AG09309 (cell line): ENCODE measurements at places on chromosomes 3 and 15.

DNA sequence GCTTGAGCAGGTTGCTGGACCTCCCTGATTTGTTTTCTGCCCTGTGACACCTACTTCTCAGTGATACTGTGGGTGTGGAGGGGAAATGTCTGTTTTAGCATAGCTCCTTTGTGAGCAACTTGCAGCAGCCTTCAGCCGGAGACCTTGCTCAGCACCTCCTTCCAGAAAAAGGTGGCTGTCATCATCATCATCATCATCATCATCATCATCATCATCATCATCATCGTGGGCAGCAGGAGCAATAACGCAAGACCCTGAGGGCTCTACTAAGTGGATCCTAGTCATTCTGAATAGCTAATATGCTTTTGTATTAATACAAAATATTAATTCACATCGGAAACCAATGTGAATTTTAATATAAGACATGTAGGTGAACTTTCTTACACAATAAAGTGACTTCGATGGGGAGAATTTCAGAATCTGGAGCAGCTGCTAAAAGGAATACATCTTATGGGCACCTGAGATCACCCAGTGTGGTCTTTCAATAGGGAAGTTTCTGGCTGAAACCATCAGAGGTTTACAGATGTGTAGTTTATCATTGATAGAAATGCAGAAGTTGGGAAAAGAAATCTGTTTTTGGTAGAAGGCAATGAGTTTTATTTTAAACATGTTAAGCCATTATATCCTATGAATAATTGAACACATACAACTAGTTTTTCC lies 8.6 kb downstream of the GABRR3 start:
- no peak for DNase-seq

DNA sequence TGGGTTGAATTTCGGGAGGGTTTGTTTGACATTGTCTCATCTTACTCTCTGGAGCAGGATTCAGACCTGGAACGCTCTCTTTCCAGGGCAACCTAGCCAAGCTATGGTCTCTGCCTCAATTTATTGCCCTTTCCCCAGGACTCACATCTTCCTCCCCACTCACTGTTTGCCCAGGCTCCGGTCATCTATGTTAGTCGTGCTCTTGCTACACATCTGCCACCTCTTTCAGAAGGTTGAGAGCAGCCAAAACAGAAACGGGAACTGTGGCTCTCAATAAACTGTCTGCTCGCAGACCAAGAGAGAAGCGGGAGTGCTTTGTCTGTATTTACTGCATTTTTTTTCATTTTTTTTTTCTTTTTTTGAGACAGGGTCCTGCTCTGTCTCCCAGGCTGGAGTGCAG lies 81.6 kb downstream of the ST6GAL1 start:
- DNase-seq, result no peak

- DNase-seq, result no peak
Observed at GRCh38 chr15:70142072-70142321, 44.3 kb upstream of the TLE3 start.

GRCh38 chr3:66047311-66048050 lies 8.8 kb upstream of the MAGI1 start:
- DNase-seq, result peak; percentile 91

GRCh38 chr15:94970096-94970495 lies 738.7 kb downstream of the MCTP2 start:
- DNase-seq, result no peak

DNA sequence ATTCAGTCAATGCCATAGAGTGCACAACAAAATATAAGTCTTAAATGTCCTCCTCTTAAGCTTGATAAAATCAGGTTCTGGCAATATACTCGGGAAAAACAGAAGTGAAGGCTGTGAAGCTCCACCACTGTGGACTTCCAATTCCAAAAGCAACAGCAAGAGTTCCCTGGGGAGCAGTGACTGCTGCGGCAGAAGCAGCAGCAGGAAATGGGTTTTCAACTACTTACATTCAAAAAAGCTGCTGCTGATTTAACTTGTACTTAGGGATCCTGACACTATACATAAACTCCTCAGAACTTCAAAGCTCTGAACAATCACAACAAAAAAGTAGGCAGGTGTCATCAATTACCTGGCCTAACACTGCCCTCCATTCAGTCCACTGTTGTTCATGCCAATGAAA lies 4.7 kb downstream of the CEP152 start:
- no peak for DNase-seq

GRCh38 chr3:195544634-195545033 lies 1.5 kb upstream of the PPP1R2 start:
- DNase-seq, result no peak

DNA sequence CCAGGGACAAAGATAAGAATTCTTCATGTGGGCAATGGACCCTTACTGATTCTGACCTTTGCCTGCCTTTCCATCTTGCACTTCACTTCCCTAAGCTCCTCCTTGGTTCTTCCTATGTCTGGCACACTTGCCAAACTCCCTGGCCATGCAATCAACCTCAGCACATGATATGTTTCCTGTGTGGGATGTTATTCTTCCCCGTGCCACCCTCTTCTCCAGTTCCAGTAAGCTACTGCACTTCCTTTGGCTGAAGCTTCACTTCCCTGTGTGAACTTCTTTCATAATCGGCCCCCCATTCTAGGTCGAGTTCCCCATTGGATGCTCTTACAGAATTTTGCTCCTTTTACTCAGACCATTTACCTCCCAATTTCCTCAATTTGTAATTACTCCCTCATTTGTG lies 10.7 kb upstream of the TASOR start:
- no peak for DNase-seq

GRCh38 chr15:78855746-78856145 lies 16.9 kb upstream of the MORF4L1 start:
- DNase-seq, result peak; percentile 54

- no peak for DNase-seq
Observed at GRCh38 chr15:92326236-92326635, 67.4 kb upstream of the ST8SIA2 start.

- DNase-seq, result no peak
Observed at GRCh38 chr15:48507416-48508065, 138.0 kb downstream of the FBN1 start.

DNA sequence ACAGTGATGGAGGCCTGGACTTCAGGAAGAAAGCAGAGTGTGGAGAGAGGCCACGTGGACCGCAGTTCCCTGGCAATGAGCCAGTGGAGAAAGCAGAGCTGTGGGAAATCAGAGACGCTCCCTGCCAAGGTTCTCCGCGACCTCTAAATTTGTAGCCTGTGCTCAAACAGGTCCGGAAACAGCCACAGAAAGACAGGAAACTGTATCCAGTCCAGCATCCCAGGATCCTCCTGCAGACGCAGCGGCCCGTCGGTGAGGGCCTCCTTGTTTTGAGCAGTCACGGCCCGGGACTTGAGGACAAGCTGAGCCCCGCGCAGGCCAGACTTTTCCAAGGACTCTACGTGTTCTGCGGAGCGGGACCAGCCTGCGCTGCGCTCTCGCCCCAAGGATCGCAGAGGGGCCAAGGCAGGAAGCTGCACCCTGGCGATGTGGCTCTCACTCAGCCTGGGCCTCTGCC lies 22.3 kb downstream of the RPSA start:
- no peak for DNase-seq

- DNase-seq, result no peak
Observed at GRCh38 chr3:129047553-129047839, 13.1 kb upstream of the GP9 start.

- no peak for DNase-seq
Observed at GRCh38 chr3:880371-880770, 212.5 kb upstream of the CNTN6 start.

- DNase-seq, result no peak
Observed at GRCh38 chr3:132911741-132912415, 126.3 kb upstream of the TMEM108 start.

GRCh38 chr3:58072763-58073130 lies 64.5 kb downstream of the FLNB start:
- DNase-seq, result no peak

GRCh38 chr3:56323986-56324420 lies 144.3 kb downstream of the ERC2 start:
- peak; percentile 46 for DNase-seq

GRCh38 chr3:187900993-187901755 lies 155.9 kb upstream of the BCL6 start:
- DNase-seq, result no peak

DNA sequence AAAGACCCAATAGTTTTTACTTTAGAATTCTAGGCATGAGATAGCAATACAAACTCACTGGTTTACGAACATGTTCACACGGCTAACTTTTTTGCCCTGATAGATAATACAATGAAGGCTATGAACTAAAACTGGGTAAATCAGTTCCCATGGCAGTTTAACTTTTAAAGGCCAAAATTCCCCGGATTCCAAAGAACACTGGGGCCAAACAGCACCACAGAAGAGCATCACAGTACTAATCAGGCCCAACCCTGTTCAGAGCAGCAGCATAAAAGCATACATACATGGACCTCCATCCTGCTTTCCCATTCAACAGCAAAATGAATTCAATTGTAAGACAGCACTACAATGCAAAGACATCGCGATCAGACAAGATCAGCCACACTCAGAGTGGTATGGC lies 540.3 kb upstream of the CCDC54 start:
- no peak for DNase-seq

GRCh38 chr15:65790694-65791334 lies 1.3 kb downstream of the DENND4A start:
- DNase-seq, result no peak

GRCh38 chr15:74373731-74374647 lies 6.5 kb upstream of the CYP11A1 start:
- DNase-seq, result no peak

DNA sequence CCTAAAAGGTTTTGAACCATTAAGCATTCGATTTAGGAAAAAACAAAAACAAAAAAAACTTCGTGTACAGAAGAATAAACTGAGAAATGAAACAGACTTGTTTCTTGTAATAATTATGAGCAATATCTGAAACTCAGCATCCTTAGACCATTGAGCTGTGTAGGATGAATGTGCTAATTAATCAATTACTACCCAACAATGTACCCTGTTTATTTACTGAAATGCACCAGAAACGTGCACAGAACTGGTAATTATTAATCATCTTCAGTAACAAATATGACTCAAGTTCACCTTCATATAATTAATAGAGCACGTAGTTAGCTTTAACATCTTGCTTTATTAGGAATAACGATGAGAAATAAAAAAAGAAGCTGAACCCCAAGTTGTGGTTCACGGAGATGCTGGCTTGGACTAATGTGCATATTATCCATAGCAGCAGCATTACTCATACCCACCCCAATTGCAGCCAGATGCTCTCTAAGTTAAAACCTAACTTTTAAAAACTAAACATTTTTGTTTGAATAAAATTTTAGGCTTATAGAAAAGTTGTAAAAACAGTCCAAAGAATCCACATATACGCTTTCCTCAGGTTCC lies 10.2 kb upstream of the C15orf61 start:
- DNase-seq, result no peak

- no peak for DNase-seq
Observed at GRCh38 chr3:109268181-109268580, 48.1 kb downstream of the DPPA2 start.

DNA sequence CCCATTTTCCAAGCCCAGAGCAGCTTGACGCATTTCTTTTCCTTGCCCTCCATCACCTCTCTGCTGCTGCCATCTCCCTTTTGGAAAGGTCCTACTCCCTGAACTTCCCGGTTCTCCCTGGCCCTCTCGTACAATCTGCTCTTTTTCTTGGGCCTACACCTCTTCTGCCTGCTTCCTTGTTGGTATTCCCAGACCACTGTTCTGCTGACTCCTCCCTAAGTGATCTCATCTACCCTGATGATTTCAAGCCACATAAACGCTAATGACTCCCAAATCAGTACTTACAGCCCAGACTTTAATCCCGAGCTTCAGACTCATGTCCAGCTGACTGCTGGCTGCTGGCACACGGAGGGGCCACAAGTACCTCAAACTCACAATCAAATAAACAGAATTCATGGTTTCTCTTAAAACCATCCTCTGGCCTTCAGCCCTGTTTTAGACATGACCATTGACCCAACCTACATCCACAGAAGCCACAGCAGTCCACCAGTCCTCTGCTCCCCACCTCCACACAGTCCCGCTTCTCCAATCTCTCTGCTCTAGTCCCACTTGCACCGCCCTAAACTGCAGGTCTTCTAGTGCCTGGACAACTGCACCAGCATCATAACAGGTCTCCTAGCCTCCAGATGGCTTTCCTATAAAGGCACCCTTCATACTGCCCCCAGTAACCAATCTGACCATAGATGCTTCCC lies 57.6 kb downstream of the AAGAB start:
- DNase-seq, result peak; percentile 84

- DNase-seq, result peak; percentile 75
Observed at GRCh38 chr3:101643861-101644613, 32.9 kb downstream of the ZBTB11 start.

GRCh38 chr15:84035399-84035766 lies 200.2 kb upstream of the GOLGA6L4 start:
- DNase-seq, result no peak

DNA sequence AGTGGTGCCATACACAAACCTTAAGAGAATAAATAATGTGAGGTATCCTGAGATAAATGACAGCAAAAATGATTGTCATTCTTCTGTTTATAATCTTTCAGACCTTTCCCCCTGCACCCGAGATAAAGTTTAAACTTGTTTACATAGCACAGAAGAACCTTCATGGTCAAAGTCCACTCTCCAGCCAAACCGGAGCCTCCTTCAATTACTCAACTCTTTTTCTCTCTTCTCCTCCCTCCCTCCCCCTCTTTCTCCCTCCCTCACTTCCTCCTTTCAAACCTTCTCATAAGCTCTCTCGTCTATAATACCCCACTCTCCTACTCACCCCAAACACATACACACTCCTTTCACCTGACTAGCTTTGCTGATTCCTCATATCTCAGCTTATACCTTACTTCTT lies 198.9 kb downstream of the EFHB start:
- no peak for DNase-seq

- no peak for DNase-seq
Observed at GRCh38 chr3:48919215-48920138, 835 bp downstream of the ARIH2 start.

DNA sequence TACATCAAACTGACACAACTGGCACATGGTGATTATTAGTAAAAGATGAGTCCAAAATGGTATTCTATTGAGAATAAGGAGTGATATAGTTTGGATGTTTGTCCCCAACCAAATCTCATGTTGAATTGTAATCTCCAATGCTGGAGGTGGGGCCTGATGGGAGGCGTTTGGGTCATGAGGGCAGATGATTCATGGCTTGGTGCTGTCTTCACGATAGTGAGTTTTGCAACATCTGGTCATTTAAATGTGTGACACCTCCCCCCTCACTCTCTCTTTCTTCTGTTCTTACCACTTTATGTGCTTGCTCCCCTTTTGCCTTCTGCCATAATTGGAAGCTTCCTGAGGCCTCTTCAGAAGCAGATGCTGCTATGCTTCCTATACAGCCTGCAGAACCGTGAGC lies 90.6 kb downstream of the RSL24D1 start:
- DNase-seq, result no peak

GRCh38 chr3:163632722-163633121 lies 1445.6 kb downstream of the SI start:
- DNase-seq, result no peak
